ENCODE measurements at places on chromosomes 2 and 18. TPM values are rescaled to one million over a fixed set of nuclear protein-coding genes. Genes with fewer than 3 reads are reported as not detected.
A peak's percentile ranks its signal among the peaks of the same experiment; 100 is the strongest.

Gene IL36B
- polyA plus RNA-seq = not detected

GRCh38 chr18:33210575-33211189 lies 229.8 kb downstream of the CCDC178 start:
- peak; percentile 27 for DNase-seq

Gene TFCP2L1
- polyA plus RNA-seq = 51.6 TPM

DNA sequence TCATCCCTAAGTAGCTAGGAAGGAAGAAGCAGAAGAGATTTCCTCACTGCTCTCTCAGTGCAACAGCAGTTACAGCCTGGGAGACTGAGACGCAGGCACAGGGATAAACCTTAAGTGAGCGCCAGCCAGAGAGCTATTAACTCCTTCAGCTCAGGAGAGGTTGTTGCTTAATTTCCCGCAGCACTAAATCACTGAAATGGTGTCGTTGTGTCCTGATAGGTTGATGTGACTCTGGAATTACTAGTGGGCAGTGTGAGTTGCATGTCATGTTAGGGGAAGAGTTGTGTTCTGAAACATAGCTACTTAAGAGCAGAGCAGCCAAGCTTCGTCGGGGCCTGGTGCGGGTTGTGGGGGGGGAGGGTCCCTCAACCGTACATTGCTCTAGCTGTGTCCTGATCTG lies 225.8 kb downstream of the NAPG start:
- no peak for DNase-seq

- no peak for DNase-seq
Measured at GRCh38 chr18:78757014-78757413, 222.6 kb upstream of the SALL3 start.

- no peak for DNase-seq
Measured at GRCh38 chr2:142755191-142755590, 122.3 kb upstream of the KYNU start.

DNA sequence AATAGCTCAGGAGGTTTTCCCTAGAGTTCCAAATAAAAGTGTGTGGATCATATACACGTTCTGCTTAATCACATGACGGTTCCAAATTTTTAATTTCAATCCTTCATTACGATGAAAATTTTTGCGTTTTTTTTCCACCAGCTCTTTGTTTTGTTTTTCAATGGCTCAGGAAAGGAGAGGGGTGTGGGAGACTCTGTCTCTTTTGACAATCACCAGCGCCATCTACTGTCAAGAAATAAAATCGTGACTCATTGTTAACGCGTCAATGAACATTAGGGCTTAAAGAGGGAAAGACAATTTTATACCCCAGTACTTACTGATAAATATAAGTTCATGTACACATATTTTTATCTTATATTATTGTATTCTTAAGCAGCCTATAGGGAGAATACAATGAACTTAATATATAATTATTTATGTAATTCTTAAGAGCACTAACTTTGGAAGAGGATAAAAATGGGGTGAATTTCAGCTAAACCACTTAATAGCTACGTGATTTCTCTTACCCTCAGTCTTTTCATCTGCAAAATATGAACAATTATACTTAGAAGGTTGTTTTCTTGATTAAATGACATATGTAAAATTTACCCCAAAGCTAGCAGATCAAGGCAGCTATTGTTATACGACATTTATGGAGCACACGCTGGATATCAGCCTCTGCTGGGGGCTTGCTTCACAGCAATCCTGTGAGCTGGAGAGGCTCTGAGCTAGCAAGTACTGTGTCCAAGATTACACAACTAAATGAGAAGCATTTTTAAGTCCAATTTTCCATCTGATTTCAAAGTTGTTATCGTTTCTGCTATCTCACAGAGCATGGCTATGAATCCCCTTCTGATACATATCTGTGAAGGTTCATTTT lies 47.4 kb upstream of the RMDN2 start:
- peak; percentile 51 for DNase-seq

DNA sequence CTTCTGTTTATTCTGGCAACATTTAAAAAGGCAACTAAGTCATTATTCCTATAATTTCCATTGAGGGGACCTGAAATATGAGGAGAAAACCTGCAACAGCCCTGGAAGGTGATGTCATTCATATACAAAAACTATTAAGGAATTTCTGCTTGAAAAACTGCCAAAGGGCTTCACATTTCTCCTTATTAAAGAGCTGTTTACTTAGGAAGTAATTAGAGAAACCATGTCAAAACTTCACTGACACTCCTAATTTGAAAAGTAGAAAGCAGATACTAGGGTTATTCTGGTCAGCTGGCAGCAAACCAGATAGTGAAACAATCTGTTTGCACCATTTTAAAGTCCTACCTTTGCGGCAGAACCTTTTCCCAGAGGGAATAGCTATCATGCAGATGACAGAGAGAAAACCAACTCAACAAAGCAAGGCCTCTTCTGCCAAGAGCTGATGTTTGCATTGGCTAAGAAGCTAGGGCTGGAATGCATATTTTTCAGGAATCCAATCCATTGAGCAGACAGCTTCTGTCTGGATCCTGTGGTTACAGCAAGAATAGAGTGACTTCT lies 592.2 kb upstream of the SYT4 start:
- no peak for DNase-seq

Gene FAM161A
- 21.8 TPM for polyA plus RNA-seq

Gene GPC1
- polyA plus RNA-seq = 43.3 TPM

DNA sequence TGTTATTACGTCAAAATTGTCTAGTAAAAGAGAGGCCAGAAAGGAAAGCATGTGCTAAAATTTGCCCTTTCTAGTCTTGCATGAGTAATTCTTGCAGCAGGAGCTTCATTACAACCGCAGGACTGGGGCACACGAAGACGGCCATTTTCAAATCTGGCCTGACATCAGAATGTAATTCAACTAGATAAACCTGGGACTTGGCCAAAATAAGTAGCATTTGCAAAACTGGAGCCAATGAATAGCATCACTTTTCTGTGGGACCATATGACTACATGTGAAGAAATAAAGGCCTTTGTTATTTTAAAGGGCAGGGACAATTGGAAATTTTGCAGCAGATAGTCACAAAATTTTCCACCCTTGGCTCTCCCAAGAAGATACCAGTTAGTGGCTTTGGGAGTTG lies 3.0 kb upstream of the FZD7 start:
- no peak for DNase-seq

DNA sequence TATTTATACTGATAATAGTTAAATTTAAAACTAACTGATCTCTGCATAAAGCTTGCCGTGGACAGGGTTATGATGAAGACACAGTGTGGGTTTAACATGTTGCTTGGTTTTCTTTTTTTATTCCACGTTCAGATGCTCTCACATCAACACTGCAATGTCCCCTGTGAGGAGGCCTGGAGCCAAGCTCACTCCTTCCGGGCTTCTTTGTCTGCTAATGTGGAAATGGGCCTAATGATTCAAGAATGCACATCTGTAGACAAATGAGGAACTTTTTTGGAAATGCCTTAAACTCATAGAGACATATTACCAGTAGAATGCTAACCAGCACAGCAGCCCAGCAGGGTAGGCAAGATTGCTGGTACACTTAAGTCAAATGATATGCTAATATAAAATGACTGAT lies 208.0 kb downstream of the GALR1 start:
- no peak for DNase-seq

- no peak for DNase-seq
Measured at GRCh38 chr2:239283961-239284795, 116.6 kb downstream of the HDAC4 start.

Gene ARHGAP25
- polyA plus RNA-seq = 5.9 TPM

GRCh38 chr2:121049950-121050585 lies 234.9 kb downstream of the TFCP2L1 start:
- no peak for DNase-seq

DNA sequence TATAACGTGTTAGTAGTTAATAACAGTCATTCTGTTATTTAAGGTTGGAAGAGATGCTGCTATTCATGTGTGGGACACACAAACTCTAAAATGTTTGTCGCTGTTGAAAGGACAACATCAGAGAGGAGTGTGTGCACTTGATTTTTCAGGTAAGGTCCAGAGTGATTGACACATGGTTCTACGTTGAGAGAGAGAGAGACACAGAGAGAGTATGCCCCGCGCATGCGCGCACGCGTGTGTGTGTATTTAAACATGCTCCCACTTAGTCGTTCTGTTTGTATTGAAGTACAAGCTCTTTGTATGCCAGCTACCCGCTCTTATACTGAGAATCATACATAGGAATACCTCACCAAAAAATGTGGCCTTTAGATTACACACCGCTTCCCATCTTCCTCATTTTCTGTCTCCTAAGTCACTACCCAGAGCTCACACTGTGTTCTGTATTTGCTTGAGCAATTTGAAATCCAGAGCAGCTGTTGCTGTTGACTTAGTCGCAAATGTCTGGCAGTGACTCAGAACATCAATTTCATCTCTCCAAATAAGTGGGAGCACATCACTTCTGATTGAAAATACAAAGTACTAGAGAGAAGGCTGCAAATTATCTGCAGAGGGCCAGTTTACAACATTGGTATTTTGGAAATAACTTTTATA lies 148.1 kb downstream of the EML6 start:
- no peak for DNase-seq

DNA sequence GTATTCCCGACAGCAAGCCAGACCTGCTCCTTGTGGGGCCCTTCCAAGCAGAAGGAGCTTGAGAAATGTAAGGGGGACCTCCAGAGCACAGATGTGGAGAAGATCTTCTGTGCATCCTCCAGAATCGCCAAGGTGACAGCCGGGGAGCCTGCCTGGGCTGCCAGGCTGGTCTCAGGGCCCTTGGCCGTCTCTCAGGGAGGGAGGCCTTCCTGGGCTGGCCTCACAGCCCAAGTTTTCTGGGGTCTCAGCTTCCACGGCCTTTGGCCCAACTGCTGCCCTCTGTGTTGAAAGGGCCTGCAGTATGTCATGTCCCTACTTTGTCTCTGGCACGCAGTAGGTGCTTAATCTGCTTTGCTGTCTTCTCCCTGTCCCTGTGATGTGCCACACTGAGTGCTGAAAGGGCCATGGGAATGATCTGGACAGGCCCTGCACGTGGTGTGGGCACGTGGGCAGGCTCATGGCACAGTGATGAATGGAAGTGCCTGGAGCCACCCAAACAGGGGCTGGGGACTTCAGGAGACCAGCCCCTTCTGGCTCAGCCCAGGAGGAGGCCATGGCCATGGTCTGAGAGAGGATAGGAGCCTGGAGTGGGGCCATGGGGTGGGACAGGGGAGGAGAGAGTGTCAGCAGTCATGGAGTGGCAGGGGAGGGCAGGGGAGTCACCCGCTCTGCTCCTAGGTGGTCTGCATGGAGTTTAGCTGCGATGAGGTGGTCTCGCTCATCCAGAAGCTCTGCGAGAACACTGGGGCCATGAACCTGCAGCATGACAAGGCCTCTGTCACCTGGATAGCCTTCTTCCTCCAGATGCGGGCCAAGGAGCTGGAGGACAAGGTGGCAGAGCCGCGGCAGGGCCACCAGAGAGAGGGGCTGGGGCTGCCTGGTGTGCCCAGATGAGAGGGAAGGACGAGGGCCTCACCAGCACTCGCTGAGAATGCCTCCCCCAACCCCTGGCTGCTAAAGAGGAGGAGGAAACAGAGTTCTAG lies 35.4 kb downstream of the HJURP start:
- DNase-seq = no peak
